ENCODE measurements at places on chromosomes 1 and 21. TPM values are rescaled to one million over a fixed set of nuclear protein-coding genes. Genes with fewer than 3 reads are reported as not detected.
A peak's percentile ranks its signal among the peaks of the same experiment; 100 is the strongest.

DNA sequence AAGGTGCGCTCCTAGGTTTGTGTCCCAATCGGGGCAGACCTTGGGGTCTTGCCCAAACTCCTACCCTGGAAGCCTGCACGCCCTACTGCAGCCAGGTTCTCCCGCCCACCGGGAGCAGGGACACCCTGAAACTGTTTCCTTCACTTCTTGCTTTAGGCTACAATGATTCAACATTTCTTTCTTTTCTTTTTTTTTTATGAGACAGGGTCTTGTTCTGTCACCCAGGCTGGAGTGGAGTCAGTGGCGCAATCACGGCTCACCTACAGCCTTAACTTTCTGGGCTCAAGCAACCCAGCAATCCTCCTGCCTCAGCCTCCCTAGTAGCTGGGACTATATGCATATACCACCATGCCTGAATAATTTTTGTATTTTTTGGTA, 75.8 kb downstream of the ITPKB start:
- no peak for DNase-seq

- no peak for DNase-seq
Measured at GRCh38 chr1:30133414-30134055, 589.9 kb downstream of the MATN1 start.

DNA sequence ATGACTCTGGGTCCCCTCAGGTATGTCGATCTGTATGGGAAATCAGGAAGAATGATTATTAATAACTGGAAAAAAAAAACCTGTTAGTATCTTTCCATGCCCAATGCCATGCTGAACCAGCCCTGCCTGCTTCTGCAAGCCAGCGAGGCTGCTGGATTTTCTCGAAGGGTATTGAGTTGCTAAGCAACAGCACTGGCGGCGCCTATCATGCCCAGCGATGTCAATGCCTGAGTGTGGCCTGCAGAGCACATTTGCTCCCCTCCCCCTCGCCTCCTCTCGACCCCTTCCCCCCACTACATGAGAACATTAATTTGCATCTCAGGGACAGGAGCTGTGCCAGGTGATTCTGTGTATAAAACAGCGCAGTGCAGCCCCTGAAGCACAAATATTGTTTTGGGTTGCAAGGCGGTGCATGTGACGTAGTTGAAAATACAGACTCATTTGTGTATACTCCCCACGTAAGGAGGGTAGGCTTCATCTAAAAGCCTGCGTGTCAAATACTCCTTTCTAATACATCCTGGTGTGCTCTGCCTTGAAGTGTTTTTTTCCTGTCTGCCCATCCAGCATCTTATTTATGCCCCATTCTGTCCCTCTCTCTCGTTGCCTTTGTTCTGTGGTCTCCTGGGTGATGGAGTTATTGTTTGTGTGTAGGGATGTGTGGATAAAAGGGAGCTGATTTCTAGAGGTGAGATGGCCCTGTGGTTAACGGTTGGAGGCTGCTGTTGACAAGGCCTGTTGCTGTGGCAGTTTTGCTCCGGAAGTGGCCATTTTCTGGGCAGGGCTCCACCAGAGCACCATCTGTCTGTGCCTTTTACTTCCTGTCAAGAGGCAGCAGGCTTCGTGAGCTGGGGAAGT, 32.7 kb upstream of the ATP5PO start:
- DNase-seq, result peak; percentile 72

GRCh38 chr1:154405747-154406571, 816 bp downstream of the IL6R start:
- peak; percentile 90 for DNase-seq

DNA sequence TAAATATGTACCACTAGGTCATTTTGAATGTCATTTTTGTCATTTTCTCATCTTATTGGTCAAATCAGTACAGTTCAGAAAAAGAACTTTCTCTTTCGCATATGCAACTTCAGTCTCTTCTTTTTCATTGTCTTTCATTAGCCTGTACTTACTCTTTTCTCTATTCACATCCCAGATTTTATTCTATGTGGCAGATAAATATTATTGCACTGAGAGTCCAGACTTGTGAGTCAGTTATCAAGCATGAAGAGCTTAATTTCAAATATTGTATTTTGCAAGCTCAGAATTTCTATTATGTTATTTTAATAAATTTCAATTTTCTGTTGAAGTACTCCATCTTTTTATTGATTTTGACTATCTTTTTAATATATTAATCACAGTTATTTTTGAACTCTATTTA, 105.2 kb upstream of the PALMD start:
- no peak for DNase-seq

DNA sequence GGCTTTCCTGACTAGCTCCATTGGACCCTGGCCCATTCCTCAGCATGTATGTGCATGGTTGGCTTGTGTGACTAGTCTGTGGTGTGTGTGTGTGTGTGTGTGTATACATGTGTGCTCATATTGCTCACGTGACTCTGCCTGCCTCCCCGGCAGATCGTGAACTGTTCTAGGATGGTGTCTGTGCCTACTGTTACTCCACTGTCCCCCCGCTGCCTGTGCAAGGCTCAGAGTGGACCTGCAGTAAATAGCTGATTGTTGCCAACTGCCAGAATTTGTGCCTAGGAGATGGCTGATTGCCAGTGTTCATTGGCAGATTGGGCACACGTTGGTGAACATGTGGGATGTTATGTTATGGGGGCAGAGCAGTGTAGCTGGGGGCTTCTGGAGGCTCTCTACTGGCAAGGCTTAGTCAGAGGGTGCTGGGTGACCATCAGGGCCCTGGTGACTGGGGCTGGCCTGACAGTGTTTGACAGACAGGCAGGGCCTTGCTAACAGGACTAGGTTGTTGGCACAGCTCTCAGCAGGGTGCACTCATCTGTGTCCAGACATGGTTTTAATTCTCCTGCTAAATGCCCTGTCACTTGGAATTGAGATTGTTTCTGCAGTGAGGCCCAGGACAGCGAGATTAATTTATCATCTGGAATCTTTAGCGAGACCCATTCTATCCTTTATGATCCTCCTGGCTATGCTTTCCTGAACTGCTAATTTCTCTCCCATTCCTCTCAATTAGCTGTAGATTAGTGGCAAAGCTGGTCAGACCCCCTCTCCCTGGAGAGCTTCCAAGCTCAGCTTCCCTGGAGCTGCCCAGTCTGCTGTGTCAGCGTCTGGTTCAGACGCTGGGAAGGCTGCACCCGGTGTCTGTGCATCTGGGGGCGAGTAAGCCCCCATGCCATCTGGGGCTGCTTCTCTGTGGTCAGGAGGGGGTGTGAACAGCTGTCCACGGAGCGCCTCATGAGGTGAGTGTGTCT, 20.8 kb downstream of the SLC6A17 start:
- DNase-seq, result no peak

S100A9 gene
- total RNA-seq, result 190 TPM

DNA sequence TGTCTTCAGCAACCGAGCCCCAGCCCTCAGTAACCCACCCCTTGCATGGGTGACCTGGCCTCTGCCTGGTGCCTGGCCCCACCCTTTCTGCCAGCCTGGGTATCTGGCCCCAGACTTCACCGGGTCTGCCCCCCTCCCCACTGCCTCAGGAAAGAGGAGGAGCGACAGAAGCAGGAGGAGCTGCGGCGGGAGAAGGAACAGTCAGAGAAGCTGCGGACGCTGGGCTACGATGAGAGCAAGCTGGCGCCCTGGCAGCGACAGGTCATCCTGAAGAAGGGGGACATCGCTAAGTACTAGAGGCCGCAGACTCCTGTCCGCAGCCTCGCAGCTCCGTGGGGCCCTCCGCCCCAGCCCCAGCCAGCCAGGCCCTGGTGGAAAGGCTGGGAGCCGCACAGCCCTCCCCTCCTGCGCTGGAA, 6.1 kb downstream of the TNFRSF25 start:
- DNase-seq, result no peak

- peak; percentile 52 for DNase-seq
Measured at GRCh38 chr1:2350911-2351655, 40.3 kb downstream of the MORN1 start.

DNA sequence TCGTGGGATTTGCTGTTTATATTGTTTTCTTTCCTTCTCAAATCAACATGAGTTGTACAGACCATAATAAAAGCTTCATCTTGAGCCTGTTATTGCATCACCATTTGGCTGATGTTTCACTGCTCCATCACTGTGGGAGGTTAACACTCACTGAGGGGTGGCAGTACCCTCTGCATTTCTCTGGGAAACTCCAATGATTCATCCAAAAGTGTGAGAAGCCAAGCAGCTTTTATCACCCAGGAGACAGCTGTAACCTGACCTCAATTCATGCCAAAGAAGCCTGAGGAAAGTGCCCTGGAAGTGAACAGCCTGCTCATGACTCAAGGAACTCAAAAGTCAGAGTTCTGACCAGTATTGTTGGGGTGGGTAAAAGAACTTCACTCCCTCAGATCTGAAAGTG, 84.1 kb downstream of the GPR88 start:
- no peak for DNase-seq

DNA sequence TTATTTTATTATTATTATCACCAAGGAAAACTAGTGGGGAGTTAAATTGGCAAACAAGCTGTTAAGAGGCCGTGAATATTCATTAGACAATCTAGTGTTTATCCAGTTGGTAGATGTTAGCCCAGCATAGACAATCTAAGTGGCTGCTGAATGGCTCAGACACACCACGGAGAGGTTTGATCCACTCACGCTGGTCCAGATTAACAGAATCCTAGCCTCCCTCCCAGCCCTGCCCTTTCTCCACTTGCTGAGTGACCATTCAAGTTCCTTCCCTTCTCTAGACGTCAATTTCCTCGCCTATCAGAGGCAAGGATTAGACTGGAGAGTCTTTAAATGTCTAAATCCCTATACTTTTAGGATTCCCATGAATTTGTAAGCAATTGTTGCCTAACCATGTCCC, 80.1 kb downstream of the RRAGC start:
- DNase-seq, result no peak

DNA sequence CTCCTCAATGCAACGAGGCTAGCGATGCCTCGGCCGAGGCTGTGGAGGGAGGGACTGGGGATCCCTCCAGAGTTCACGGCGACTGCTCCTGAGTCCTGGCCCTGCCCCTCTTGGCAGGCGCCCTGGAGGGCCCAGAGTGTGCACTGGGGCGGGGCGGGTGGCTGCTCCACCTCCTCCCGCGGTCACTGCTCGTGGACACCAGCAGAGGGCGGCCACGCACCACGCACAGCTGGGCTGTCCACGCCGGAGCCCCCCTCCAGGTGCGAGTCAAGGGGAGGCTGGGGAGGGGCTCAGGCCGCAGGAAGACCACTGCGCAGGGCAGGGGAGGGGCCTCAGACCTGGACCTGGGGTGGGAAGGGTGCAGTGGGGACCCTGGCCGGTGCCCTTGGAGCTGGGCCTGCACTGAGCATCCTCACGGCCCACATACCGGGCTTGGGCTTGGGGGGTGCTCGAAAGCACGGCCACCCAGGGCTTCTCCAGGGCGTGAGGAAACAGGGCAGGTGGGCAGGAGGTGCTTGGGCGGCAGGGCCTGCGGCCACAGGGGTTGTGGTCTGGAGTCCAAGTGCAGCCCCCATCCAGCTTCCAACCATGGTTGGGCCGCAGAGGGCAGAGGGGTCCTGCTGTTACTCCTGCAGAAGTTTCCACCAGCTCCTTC, 20.6 kb upstream of the TTC34 start:
- DNase-seq, result peak; percentile 65

All from Right ventricle myocardium inferior (tissue), 1 donor.